ENCODE measurements at places on chromosomes 3 and 15.

- DNase-seq: no peak
These were observed 777 bp downstream of the CIB1 start for GRCh38 chr15:90232941-90233386.

DNA sequence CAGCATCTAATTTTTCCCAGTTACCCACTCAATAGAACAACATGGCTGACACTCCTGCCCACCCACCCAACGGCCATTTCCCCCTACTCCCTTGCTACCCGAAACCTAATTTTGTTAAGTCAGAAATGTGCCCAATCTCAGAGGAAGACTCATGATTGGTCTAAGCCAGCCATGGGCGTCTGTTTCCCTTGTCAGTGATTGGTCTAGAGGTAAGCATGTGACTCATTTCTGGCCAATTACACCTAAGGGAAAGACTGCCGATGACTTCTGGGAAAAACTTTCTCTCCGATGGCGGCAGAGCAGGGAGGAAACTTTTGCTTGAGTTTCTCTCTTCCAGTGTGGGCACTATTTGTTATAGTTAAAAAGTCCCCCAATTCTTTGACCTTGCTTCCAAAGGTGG lies 72.9 kb downstream of the RPLP1 start:
- DNase-seq: no peak

- no peak for DNase-seq
These were observed 63.4 kb upstream of the PSMD6 start for GRCh38 chr3:64086479-64087252.

DNA sequence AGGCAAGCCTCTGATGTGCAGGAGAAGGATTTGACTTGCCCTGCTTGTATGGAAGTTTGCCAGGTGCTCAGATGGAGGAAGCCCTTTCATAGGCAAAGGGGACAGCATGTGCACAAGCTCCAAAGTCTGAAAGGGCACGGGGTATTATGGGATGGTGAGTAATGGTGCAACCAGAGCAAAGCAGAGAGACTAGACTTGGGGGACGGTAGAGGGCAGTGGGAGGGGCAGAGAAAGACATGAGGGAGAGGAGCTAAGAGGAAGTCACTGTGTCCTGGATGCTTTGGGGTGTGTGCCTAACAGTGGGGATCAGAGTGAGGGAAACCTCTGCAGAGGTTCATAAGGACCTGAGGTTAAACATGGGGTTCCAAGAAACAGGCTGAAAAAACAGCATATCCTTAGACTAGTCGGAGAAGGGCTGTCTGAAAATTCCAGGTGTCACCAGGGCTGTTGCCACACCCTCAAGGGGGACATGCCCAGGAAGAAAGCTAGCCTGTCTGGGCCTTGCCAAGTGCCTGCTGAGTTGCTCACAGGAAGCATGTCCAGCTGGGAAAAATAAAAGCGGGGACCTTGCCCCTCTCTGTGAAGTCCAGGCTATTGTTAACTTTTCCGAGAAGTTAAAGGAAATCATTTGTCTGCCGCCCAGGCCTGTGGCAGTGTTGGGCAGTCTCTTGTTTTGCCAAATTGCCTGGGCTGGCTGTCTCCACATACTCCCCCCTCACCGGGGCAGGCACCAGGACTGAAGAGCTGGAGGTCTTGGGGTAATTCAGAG lies 47.1 kb downstream of the HRH1 start:
- DNase-seq: no peak

- DNase-seq: peak; percentile 42
These were observed 32.2 kb downstream of the KAT2B start for GRCh38 chr3:20072422-20072821.

DNA sequence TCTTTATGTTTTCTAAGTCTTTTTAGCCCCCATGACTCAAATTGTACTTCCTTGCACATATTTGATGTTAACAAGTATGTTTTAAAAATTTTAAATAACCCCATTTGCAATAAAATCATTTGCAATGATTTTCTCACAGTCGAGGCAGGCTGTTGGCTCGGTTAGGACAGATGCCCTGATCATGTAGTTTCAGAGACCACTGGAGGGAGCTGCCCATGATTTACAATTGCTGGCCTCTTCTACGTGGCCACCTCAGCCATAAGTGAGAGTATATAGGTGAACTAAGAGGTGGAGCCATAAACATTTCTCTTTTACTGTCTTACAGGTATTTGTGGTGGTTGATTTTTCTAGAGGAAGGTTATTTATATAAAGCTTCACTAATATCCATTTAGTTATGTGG lies 1.7 kb downstream of the DTWD1 start:
- DNase-seq: no peak

Measured in COLO829 (cell line).